ENCODE measurements at places on chromosomes 1 and 21.

DNA sequence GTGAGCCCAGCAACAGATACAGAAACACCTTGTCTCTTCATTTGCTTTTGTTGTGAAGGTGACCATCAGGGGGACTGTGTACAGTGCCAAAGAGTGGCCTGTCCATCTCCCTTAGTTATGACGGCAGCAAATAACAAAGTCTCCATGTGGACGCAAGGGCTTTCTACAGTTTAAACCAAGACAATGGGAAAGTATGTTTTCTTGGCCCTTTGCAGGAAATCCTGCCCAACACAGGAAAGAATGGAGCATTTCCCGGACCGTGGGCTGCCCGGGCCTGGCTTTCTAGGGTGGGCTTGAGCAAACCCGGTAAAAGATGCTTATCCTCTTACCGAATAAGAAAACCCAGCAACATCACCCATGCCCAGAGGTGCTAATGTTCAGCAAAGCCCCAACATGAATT, 87.3 kb downstream of the ZBTB18 start:
- no peak for DNase-seq

DNA sequence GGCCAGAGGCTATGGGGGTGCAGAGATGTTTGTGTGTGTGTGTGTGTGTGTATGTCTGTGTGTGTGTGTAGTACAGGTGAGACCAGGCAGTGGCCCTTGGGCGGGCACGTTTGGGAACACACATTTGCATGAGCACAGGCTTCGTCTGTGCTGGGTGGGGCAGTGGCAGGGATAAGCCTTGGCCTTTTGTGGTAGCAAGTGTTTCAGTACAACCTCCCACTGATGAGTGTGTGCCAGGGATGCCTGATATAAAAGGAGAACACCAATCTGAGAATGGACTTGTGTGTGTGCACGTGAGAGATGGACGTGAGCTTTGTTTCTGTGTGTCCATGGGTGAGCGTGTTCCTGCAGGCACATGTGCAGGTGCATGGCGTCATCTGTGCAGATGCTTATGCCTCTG, 3.0 kb downstream of the NTRK1 start:
- no peak for DNase-seq

DNA sequence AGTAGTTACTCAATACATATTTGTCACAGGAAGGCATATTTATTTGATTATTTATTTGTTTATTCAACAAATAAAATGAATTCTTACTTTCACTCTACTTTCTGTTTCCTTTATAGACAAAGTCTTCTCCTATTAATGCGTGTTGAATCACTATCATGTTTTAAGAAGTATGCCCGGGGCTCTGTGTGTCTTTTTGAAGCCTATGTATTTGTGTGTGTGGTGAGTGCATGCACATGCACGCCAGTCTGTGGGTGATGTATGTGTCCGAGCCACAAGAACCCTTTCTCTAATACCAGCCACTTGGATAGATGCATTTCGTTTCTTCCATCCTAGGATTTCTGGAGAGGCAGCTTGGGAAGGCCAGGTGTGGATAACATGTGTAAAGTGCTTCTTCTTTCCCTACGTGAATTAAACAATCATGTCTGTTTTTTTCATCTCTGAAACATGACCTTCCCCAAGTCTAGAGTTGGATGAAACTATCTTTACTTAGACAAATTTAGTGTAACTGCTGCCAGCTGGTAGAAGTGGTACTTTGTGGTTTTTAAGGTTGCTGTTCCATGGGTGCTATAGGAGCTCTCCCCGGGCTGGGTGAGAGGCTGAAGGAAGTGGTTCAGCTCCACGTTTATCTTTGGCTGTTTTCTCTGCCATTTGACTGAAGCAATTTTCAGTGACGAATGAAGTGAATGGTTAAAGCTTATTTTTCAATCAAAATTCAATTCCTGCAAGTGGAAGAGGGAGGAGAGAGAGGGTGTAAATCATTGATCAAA, 46.8 kb upstream of the PPM1J start:
- no peak for DNase-seq

DNA sequence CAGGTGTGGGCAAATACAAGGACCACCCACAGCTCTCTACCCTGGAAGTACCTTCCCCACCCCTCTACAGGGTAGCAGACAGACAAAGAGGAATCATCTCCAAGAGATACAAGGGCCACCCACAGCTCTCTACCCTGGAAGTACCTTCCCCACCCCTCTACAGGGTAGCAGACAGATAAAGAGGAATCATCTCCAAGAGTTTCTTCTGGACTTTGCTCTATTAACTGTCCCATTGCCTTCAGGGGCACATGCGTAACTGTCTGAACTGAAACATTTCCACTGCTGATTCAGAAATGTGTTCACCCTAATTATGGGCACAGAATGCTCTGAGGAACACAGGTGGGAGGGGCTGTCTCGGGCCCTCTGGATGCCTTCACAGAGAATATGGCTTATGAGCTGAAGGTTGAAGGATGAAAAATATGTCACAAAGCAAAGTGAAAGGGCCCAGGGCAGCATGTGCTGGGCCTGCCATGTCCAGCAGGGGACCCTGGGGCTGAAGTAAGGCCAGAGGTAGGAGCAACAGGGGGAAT, 43.9 kb downstream of the ZNF281 start:
- DNase-seq: no peak

- no peak for DNase-seq
These were observed 27.4 kb downstream of the SYF2 start for GRCh38 chr1:25204797-25205480.

DNA sequence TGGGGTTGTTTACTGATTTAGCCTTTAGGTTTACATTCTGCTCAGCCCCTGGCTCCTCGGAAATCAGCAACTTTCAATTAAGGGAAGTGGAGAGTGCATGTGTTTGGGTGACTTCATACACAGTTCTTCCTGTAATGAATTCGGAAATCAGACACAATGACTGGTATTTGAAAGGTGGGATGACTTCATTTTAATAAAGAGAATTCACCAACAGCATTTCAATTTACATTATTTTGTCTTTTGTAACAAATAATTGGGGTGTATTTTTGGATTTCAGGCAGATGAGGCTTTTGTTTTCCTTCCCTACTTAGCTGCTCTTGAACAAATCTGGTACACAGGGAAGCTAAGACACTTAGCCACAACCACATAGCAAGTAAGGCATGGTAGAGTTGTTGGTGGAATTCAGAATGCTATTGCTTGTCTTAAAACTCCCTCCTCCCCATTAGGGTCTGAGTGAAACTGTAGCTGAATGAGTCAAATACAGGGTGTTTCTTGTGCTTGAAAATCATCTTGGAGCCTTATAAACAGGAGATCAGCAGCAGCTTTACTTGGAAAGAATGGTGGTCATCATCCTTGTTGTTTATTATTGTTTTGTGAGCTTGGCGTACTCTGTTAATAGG, 917 bp downstream of the STX12 start:
- DNase-seq: no peak
